NCI-H1105 treated with DMSO at 0.1 percent for 48 hours (cell line): ENCODE measurements at places on chromosomes 13 and 19.
A peak's percentile ranks its signal among the peaks of the same experiment; 100 is the strongest.

- DNase-seq: no peak
Observed at GRCh38 chr13:75302071-75302698, 179.8 kb downstream of the TBC1D4 start.

GRCh38 chr19:4543842-4544647 lies 4.2 kb upstream of the LRG1 start:
- DNase-seq: no peak

GRCh38 chr19:29715701-29716581 lies 880 bp upstream of the C19orf12 start:
- no peak for DNase-seq

DNA sequence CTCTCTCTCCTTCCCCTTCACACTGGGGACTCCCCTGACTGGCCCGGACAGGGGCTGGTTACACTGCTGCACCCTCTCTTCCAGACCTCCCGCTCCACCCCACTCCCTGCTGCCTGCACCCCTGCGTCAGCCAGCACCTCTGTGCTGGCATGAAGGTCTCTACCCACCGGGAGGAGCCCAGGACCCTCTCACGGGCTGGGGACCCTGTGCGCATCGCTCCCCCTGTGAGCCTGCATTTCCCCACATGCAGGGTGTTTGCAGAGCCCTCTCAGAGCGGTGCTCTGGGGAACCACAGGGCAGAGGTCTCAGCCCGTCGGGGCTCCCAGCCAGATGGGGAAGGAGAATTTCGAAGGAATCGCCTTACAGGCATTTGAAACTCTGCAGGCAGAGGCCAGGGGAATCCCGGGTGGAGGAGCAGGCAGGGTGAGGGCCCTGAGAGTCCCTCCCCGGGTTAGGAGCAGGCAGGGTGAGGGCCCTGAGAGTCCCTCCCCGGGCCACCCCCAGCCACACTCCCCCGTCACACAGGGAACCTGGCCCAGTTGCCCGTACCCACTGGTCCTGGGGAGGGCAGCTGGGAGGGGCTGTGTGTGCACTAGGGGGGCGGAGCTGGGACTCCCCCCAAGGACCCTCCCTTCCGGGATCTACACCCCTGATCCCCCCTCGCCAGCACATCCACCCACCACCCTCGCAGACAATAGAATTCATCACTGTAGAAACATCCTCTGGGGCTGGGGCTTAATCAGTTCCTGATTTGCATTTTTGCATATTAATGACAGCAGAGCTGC lies 16.3 kb upstream of the TCF3 start:
- no peak for DNase-seq

DNA sequence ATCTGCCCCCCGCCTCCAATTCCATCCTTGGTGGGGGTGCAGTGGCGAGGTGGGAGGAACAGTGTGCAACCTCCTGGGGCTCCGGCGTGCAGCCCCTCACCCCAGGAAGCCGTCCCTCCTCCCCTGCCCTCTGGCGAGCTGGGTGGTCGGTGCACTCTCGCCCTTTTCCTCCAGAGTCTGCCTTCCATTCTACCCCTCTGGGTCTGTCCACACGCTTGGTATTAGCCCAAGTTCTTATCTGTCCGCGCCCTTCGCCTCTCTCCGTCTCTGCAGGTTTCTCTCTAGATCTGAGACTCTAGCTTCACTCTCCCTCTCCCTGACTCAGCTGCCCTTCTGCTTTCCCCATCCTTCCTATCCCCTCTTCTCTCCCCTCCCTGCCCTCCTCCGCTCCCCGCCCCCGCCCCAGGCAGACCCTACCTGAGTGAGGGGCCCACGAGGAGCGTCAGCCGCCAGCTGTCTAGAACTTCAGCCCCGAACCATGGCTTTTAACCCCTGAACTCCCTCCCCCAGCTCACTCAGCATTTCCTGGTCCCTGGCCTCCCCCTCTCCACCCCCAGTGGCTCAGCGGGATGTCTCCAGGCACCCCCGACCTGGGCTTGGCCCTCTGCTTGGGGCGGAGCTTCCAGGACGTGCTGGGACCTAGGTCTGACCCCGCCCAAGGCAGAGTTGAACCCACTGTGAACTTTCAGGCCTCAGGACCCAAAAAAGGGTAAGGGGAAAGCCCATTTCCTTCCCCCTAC lies 499 bp upstream of the KLK13 start:
- DNase-seq: no peak

- DNase-seq: peak; percentile 59
Observed at GRCh38 chr19:4909156-4909896, at the start of gene UHRF1. TSS of gene UHRF1 (plus strand) at chr19:4909501. CDS start at chr19:4910886, 1,385 bp downstream.
